Ureter (tissue), 1 donor: ENCODE measurements at places on chromosomes 7 and 10. TPM values are rescaled to one million over a fixed set of nuclear protein-coding genes. Genes with fewer than 3 reads are reported as not detected.

DNA sequence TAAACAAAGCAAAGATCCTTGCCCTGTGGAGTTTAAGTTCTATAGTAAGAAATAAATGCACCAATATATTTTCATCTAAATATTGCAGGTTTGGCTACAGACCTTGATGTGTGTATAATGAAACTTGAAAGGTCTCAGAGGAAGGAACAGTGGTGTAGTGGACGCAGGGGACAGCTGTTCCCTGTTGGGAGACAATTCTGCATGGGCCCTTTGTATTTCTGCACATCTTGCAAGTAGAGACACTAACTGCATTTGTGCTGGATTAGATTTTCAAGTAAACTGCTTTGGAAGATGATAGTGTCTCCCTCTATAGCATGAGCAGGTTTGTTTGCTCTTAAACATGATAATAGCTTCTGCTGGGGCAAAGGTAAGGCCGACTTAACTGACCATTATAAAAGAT lies 57.5 kb upstream of the FAM133B start:
- DNase-seq: no peak

DNA sequence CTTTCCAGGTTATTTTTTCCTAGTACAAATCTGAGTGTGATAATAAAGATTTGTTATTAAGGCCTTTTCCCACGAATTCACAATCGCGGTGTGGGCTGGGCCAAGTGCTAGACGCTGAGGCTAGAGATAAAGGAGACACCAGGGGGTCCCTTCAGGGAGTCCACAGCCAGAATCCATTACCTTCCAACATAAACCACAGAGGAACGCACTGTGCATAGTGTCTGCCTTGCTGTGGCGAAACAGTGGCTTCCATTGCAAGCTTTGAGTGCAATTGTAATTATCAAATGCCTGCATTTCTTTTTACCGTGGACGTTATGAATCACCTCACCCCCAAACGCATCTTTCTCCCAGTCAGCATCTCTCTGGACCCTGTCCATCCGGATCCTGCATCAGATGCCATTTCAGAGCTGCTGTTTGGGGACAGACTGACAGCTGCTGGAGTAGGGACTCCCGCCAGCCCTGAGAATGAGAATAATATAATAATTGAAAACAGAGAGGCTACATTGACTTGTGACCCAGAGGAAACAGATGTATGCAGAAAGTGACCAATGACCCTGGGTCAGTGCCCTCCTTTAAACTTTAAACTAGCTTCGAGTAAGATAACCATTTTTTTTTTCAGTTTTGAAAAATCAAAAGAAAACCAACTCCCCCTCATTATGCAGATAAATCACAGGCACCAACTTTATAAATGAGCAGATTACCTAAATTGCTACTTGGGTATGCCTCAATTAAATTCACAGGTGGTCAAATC lies 456.2 kb upstream of the NRP1 start:
- no peak for DNase-seq

DNA sequence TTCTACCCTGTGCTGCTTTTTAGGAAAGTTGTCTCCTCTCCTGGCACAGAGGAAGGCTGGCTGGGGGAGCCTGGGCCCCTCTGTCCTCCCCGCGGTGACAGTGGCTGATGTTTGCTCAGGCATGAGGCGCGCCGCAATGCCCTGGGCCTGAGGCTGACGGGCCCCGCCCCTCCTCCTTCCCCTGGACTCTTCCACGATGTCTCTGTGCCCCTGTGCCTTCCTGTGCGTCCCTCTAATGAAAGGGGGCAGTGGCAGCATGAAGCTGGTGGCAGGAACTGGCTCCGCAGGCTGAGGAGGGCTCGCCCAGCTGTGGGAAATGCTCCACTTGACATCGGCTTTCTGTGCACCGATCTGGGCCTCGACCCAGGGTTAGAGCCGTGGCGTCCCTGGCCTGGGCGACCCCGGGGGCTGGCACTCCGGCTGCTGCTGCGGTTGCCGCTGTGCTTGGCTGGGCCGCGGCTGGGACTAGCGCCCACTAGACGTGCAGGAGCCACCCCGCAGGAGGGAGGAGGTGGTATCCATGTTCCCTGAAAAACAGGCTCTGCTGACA lies 67.9 kb downstream of the ZNF680 start:
- DNase-seq: no peak

- no peak for DNase-seq
Observed at GRCh38 chr7:61111-61510, 131.3 kb upstream of the FAM20C start.

Gene BTBD16
- total RNA-seq: 51.2 TPM

DNA sequence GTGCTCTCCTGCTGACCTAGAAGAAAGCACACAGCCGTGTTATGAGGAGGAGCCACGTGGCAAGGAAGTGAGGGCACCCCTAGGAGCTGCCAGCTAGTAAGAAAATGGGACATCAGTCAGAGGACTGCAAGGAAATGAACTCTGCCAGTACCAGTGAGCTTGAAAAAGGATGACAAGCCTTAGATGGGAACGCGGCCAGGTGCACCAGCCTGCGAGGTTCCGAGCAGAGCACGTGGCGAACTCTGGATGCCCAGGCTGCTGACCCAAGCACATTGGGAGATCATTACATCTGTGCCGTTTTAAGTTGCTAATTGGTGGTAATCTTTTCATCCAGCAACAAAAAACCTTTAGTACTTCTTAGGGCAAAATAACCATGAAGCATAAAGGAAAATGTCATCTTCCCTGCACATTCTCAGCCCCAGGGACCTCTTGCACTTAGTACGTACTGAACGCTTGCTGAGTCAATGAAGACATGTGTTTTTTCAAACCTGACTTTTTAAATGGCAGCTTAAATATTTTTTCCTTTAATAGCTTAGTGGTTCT lies 69.4 kb downstream of the AMZ1 start:
- peak; percentile 69 for DNase-seq

Gene HOXA11
- total RNA-seq: 16.6 TPM

GRCh38 chr10:82759050-82759449 lies 884.1 kb downstream of the NRG3 start:
- DNase-seq: no peak

DNA sequence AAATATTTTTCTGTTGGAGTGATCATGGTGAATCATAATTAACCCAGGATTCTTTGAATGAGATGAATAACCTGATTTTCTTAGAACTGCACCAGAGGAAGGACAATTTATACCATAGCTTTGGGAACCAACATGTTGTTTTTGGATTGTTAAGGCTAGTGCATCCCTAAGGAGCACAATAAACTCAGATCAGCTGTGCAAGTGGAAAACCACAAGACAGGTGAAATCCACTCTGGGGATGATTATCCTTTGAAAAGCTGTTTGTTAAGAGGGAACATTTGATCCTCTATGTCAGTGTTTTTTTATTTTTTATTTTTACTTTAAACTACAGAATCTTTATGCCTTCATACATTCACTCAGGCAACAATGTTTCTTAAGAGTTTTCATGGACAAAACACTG lies 232.1 kb upstream of the PCLO start:
- no peak for DNase-seq

Gene CAMK1D
- 25.4 TPM for total RNA-seq

DNA sequence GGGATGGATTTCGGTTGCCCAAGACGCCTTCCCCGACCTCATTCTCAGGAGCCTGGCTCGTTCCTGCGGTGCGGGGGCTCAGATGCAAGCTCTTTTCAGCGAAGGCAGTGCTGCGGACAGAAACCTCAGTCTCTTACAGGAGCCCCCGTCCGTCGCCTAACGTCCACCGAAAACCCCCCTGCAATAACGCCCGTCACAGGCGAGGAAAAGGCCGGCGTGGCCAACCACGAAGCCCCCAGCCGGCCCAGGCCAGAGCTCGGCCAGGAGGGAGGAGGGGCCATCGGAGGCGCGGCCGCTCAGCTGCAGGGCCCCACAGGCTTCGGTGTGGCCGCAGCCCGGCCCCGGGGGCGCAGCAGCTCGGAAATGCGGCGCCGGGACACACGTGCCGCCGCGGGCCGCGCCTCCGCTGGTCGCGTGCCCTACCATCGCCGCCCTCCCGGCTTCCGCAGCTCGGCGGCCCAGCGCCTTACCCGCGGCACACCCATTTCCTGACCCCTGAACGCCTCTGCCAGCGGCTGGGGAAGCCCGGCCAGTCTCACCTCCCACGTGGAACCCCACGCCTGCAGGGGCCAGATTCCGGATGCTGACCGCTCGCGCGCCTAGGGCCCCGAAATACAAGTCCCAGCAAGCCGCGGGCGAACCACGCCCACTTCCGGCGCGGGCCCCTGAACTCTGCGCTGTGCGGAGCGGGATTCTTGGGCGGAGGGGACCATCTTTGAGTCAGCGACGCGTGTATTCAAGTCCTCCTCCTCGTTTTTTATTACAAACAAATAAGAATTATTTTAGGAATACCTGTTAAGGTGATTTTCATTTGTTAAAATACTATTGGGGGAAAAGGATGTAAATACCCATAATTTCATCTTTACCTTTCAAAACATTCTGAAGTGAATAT lies at the start of gene ZNF239:
Gene ZNF239, minus strand, starts transcription at position 616 of the 892 bp plus-strand sequence. CDS start 16,537 bp downstream, outside the sequence.
- DNase-seq: peak; percentile 92

- peak; percentile 99 for DNase-seq
Observed at GRCh38 chr7:123534383-123535260, at the start of gene IQUB. TSS of gene IQUB (minus strand) at chr7:123534595. CDS start at chr7:123512340, 22,255 bp downstream.

Gene CALCR
- total RNA-seq: 0.16 TPM

DNA sequence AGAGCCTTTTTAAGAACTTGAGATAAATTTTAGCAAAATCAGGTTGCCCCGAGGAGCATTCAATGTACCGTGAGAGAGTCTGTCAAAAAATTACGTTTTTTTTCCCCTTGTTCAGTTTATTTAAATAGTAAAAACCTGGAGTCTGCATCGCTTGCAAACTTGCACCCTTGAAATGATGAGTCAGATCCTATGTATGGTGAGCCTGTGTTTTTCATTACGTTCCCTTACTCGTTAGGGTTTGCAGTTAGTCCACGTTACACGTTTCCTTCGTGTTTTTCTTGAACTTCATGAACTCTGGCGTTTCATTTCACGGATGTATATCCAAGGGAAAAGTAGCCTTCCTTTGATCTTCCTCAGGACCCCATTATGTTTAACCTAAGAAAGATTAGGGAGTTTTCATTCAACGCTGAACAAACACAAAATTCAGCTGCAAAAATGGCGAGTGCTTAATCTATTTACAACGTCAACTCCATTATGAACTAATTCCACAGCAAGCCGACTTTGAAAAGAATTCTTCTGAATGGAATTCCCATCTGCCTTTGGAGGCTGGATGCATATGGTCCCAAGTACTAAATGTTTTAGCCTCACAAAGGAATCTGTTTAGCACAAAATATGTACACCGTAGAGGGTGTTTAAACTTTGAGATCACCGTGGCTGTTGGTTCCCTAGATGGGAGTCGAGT lies 182.4 kb downstream of the MYOF start:
- DNase-seq: no peak

GRCh38 chr7:26398756-26399509 lies 107.3 kb downstream of the SNX10 start:
- DNase-seq: no peak

Gene CCDC172
- total RNA-seq: not detected

GRCh38 chr7:51175992-51176388 lies 140.6 kb downstream of the COBL start:
- DNase-seq: no peak

DNA sequence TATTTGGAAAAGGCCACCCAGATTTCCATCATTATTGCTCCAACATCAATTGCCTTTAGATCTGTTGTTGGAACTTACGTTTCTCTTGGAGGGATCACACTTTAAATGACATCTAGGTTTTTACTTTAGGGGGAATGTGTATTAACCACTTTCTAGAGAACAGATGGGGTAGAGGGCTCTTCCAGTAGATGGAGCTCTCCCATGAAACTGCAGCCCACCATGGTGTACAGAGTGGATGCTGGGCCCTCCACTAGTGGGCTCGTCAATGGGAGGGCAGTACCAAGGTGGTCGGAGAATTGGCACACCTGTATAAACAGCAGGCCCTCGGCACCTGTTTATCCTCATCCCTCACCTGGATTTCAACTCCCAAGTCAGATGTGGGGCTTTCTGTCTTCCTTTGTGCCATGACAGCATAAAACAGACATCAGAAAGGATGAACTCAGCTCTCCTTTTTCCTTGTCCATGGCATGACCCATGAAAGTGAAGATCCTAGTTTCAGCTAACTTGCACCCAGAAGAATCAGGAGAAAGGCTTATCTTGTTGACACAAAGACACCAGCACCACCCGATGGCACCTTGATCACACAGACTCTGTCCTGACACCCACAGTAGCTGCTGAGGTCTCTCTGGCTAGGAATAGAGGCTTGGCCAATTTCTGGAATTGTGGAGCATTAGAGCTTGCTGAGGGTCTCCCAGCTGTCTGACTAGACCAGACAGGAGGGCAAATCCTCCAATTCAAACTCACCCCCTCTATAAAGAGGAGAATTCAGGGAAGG lies 150.5 kb downstream of the CYP26A1 start:
- no peak for DNase-seq

GRCh38 chr10:110372656-110373055 lies 67.9 kb upstream of the SMNDC1 start:
- no peak for DNase-seq

Gene SAMD9L
- 15.9 TPM for total RNA-seq

- DNase-seq: no peak
Observed at GRCh38 chr7:136687693-136688322, 180.6 kb upstream of the CHRM2 start.

- peak; percentile 81 for DNase-seq
Observed at GRCh38 chr7:4753598-4754432, 21.6 kb upstream of the AP5Z1 start.

Gene GET4
- total RNA-seq: 43.4 TPM

- no peak for DNase-seq
Observed at GRCh38 chr10:1977461-1977860, 240.1 kb upstream of the ADARB2 start.

- DNase-seq: no peak
Observed at GRCh38 chr10:60044971-60045370, 138.6 kb upstream of the CCDC6 start.

- no peak for DNase-seq
Observed at GRCh38 chr10:101601541-101601940, 13.4 kb downstream of the DPCD start.

DNA sequence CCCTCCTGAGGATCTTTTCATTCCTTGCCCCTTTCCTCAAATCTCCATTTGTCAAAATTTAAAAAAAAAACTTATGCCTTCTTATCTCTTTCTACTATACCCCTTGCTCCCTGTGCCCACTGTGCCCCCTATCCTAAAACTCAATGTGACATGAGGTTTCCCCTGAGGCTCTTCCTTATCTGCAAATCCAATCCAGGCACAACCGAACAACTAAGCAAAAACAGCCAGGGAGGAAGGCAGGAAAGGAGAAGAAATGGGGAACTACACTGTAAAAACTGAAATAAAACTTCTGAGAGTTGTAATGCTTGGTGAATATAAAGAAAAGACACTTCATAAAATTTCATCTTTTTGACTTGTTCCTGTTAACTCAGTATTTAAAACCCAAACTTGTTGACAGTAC lies 54.2 kb downstream of the CRPPA start:
- no peak for DNase-seq

Gene HK1
- total RNA-seq: 139 TPM

DNA sequence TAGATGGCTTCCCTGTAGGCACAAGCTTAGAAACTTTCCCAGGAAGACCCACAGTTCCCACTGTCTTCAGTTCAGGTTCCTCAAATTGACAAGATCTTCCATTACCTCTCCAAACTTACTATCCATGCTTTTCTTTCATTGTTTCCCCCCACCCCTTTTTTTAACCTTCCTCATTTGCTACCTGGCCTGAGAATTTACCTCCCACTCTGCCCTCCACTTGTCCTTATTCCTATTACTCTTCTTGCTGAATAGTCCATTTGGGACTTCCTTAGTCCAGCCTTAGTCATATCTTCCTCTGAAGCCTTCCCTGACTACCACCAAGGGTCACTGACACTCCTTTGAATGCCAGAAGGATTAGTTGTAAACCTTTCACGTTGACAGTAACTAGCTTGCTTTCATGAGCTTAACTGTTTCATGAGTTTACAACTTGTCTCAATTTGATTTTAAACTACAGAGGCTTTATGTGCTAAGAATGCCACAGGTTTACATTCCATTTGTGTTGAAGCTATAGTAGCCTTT lies 1.2 kb upstream of the CALU start:
- no peak for DNase-seq

Gene WDR86
- 4.3 TPM for total RNA-seq

Gene TMEM184A
- 142 TPM for total RNA-seq
